B cell (primary cell): ENCODE measurements at places on chromosomes 16 and 17. TPM values are rescaled to one million over a fixed set of nuclear protein-coding genes. Genes with fewer than 3 reads are reported as not detected.

DNA sequence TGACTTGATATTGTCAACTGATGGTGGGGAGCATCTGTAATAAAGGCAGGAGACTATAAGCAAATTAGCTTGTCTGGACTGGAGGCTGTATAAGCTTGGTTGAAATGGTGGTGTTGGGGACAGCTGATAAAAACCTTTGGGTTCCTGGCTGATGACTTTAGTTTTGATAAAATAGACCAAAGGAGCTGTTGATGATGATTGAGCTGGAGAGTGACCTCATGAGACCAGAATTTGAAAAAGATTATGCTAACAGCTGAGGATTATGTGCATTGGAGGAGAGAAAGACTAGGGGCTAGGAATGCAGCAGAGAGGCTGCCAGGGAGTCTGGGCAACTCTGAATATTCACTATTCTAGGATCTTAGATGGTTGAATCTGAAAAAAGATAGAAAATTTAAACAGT, 8.7 kb upstream of the CDC27 start:
- DNase-seq: no peak

The CTRL gene
- total RNA-seq: 5.8 and 8.1 TPM in 2 replicates

- DNase-seq: no peak
Observed at GRCh38 chr17:67863624-67864247, 38.4 kb downstream of the BPTF start.

The AXIN1 gene
- 37.6 and 40.8 TPM in 2 replicates for total RNA-seq

The CTDNEP1 gene
- 160 and 162 TPM in 2 replicates for total RNA-seq

GRCh38 chr17:40315206-40315605, 6.2 kb downstream of the RARA start:
- no peak for DNase-seq

The G6PC1 gene
- not detected in 2 replicates for total RNA-seq

The LDHD gene
- total RNA-seq: not detected in 2 replicates

The NATD1 gene
- total RNA-seq: 6.2 and 6.7 TPM in 2 replicates

DNA sequence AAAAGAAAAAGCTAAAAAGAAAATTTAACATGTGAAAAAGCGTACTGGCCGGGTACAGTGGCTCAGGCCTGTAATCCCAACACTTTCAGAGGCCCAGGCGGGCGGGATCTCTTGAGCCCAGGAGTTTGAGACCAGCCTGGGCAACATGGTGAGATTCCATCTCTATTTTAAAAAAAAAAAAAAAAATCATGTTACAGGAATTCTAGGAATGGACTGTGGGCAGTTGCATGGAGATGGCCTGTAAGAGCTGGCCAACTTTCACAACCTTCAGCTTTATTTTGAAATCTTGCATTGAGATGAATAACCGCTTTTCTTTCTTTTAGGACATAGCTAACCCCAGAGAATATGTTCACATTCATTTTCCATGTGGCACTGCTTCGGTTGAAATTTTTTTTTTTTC, 8.2 kb upstream of the CIAO3 start:
- DNase-seq: no peak

The TMEM186 gene
- 13.9 and 16.7 TPM in 2 replicates for total RNA-seq

DNA sequence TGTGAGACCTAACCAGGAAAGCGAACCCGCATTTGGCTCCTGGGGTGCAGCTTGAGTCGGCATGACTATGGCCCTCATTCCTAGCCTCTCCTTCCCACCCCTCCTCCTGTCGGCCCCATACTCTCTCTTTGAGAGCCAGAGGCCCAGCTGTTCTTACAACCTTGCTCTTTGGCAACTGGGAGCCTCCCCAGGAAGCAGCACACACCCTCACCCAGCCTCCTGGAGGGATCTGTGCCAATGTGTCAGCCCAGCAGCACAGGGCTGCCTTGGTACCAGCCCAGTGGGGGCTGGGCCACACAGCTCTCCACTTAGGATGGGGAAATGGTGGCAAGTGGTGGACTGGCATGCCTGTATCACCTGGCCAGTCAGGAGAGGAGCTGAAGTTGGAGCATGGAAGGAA, 70.3 kb upstream of the LGALS9 start:
- no peak for DNase-seq
